ENCODE measurements at places on chromosomes 3 and 15.

- DNase-seq = no peak
Observed at GRCh38 chr3:169579116-169579710, 84.3 kb downstream of the MECOM start.

DNA sequence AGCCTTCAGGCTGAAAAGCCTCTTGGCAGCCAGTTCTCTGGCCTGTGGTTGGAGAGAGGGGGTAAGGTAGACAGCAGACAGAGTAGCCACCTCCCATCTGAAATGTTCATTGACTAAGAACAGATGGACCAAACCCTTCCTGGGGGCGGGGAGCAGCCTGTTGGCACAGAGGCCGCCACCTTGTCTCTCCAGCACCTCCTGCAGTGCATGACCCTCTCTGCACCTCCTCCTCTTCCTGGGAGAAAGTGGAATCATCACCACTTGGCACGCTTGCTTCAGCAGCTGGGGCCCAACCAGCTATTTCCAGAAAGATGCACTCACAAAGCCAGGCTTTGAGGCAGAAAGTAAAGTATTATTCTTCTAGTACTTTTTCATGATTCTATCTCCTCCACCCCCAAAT is 313.4 kb upstream of the CHRM5 start:
- DNase-seq = no peak

GRCh38 chr3:99429502-99429901 is 208.9 kb upstream of the COL8A1 start:
- DNase-seq = no peak

GRCh38 chr3:32897001-32897601 is 54.3 kb upstream of the CCR4 start:
- DNase-seq = no peak

DNA sequence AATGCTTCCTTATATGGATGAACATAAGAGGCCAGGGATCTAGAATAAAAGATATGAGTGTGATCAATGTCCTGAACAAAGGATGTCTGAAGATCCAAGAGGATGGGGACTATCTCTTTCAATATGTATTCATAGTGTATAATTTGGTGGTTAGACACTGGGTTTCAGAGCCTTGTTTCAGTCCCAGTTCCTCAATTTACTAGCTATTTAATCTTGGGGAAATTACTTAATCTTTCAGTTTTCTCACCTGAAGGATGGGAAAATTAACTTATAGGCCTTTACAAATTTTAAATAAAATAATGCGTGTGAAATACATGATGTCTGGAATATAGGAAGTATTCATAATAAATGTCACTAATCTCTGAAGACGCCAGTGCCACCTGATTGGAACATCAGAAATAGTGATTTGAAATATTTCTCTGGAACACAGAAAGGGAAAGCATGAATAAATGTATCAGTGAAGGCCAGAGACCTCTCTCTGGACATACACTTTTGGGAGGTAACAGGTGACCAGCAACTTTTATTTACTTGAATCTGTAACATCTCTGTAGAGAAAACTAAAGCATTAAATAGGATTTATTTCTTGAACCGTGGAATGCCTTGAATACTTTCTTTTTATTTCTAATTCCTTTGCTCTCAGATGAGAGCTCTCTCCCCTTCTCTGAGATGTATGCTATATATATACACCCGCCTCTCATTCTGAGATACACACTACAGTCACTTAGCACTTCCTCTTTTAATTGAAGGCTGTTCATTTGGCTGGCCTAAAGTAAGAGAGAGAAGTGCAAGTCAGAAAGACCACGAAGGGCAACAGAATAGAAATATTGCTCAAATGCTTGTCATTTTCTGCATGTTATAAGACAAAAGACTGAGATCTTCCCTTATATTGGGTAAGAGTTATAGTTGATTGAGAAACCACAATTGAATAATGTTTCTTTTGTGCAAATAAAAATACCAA is 407.1 kb downstream of the LSAMP start:
- no peak for DNase-seq

- no peak for DNase-seq
Observed at GRCh38 chr3:190505381-190506003, 8.4 kb upstream of the IL1RAP start.

All from T-helper 17 cell (primary cell).